ENCODE measurements at places on chromosomes 4 and X.

DNA sequence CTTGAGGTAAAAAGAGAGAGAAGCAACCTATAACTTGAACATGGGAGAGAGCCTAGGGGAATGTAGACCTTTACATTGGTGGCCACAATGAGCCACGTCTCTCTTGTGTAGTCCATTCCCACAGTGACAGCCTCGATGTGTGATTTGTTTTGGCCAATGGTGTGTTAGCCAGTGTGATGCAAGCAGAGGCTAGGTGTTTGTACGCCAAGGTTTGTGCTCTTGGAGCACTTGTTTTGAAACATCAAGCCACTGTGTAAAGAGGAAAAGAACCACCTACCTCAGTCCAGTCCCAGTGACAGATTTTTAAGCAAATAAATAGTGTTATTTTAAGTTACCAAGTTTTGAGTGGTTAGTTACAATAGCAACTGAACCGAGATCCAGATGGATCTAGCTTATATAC is 23.9 kb upstream of the TMEM192 start:
- no peak for DNase-seq

- DNase-seq = no peak
Measured at GRCh38 chrX:106391284-106391911, 220.4 kb upstream of the RADX start.

DNA sequence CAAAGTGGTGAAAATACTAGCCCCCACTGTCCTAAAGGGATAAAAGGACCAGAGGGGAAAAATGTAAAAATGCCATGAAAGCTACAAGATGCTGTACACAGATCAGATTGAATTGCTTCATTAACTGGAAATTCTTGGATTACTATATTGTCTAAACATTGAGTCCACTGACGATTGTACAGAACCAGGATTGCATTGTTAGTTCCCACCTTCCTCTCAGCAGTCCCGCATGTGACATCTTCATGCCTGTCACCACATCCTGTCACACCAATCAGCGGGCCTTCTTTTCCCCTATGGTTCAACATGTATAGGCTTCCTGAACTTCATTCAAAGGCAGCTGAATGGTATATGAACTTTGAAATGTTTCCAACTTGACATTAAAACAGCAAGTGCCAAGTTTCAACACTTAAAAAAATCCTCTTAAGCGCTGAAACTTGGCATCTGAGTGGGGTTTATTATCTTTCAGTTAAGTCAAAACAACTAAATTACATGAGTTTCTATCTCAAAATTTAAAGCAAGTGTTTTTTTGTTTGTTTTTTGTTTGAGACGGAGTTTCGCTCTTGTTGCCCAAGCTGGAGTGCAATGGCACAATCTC is 24.6 kb downstream of the ZRSR2 start:
- peak; percentile 2 for DNase-seq

DNA sequence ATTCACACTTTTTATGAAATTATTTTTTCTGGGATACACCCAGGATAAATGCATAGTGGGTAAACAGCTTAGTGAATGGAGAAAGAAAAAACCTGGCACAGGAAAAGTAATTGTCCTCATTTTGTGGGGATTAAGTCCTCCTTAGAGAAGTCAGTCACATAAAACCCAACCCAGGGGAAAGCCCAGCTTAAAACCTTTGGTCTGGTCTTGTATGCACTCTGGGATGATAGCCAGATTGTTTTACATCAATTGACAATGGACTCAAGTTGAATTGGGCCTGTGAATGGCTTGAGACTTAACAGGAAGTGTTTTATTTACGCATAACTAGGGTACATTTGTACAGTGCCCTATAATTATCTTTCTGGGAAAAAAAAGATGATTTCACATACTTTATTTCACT is 561.3 kb upstream of the GRIA3 start:
- no peak for DNase-seq

DNA sequence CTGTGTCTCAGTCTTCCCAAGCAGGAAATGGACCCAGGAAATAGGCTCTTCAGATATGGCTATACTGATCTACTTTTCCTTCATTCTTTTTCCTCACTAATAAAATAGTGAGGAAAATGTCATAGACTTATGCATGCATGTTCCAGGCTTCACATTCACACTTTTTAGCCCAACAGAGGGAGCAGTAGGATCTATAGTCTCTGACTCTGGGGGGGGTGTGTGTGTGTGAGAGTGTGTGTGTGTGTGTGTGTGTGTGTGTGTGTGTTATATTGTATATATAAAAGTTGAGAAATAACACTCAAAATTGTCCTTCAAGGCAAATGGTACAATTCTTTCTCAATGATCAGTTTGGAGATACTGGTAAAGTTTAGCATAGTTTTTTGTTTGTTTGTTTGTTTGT is 297.2 kb upstream of the GALNT7 start:
- no peak for DNase-seq

DNA sequence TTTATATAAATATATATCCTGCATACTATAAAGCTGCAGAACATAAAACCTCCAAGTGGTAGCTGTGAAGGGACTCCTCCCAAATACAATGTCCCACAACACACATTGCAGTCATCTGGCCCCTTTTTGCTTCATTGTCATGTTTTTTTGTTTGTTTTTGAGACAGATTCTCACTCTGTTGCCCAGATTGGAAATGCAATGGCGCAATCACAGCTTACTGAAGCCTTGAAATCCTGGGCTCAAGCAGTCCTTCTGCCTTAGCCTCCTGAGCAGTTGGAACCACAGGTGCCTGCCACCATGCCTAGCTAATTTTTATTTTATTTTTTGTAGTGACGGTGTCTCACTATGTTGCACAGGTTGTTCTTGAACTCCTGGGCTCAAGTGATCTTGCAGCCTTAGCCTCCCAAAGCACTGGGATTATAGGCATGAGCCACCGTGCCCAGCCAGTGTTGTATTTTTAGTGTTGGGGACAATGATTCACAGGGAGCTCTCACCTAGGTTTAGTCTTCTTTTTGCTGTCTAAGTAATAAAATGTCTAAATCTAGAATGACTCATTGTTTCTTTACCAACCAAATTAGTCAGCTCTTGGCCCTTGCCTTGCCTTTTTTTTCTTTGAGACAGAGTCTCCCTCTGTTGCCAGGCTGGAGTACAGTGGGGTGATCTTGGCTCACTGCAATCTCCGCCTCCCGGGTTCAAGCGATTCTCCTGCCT is 24.0 kb upstream of the XIAP start:
- no peak for DNase-seq

DNA sequence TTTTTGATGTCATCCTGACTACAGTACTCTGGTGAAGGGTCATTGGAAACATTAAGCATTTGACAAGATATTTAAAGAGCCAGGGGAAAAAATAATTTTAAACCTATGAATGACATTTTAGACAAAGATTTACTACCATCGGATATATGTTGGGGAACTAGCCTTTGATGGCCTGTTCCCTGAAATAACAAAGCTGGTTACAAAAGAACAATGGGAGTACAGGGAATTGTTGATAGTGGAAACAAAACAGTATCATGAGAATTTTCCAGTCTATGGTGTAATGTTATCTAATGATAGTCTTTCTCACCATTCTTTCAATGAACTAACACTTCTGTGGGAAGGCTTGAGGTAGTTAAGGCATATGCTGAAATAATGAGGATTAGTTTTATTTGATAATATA is 125.9 kb upstream of the KLHL4 start:
- no peak for DNase-seq

GRCh38 chrX:14694611-14695010 is 165.3 kb downstream of the GLRA2 start:
- DNase-seq = no peak

GRCh38 chrX:151722241-151722846 is 6.5 kb downstream of the FATE1 start:
- no peak for DNase-seq

- no peak for DNase-seq
Measured at GRCh38 chrX:16843208-16843909, 26.8 kb downstream of the RBBP7 start.

DNA sequence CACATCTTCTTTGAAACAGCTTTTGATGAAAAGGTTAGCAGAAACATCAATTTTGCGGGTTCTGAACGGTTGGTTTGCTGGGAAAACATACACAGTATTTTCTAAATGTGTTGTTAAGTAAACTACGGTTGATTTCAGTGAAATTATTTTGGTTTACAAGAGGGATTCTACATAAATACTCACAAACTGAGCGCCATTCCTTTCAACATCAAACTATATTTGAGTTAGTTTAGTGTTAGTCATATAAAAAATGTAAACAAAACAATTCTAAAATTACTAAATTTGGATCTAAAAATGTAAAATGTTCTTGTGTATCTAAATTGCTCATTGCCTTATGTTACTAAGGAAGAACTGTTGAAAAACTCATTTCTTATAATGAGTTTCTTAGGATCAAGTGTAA is 425.6 kb downstream of the PCDH18 start:
- no peak for DNase-seq

DNA sequence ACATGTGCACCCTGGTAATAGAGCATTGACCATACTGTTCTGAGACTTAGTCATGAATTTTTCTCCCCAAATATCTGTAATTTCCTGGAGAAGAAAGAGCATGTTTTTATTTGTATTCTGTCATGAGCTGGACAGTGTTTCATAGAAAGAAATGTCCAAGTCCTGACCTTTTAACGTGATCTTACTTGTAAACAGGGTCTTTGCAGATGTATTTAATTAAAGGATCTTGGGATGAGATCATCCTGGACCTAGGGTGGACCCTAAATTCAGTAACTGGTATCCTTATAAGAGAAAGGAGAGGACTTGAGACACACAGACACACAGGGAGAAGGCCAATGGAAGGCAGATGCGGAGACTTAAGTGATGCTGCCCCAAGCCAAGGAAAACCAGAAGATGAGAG is 3.6 kb downstream of the ADGRA3 start:
- DNase-seq = no peak

DNA sequence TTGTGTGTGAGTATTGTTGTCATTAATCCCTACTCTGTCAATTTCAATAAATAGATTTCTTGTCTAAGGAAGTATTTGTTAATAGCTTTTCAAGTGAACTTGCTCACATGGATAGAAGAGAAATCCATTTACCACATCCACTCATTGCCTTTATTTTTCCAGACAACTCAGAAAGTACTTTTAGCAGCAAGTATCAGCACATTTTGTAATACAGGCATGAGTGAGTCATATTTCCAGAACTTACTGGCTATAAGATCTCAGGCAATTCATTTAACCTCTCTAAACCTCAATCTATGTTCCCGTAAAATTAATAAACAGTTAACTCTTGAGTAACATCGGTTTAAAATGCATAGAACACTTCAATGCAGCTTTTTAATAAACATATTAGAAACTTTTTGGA is 317.9 kb upstream of the PCDH7 start:
- DNase-seq = no peak

- DNase-seq = no peak
Measured at GRCh38 chr4:93657527-93657926, 171.0 kb upstream of the ATOH1 start.

- no peak for DNase-seq
Measured at GRCh38 chr4:147846318-147847155, 114.6 kb downstream of the ARHGAP10 start.

- no peak for DNase-seq
Measured at GRCh38 chrX:154384284-154384892, 5.3 kb downstream of the EMD start.

DNA sequence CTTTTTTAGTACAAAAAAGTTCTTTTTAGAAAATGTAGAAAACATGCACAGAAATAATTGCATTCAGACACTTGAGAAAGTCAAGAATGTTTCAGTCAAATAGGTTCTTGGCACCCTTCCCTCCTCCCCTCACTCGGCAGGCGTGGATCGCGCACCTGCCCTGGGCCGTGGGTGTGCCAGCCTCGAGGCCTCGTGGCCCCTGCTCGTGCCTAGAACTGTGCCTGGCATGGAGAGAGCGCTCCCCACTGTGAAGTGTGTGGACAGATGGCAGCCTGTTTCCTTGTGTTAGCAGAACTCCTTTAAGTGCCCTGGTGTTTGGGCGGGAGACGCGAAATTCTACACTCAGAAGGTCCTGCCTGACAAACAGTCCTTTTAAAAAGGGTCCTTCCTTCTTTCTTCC is 14.7 kb downstream of the RGS12 start:
- DNase-seq = no peak

GRCh38 chr4:104966349-104967033 is 180.2 kb upstream of the TET2 start:
- DNase-seq = peak; percentile 28

- no peak for DNase-seq
Measured at GRCh38 chrX:137823257-137823656, 257.3 kb downstream of the ZIC3 start.
